Urinary bladder (tissue), 4 donors: ENCODE measurements at places on chromosomes 6 and 20. TPM values are rescaled to one million over a fixed set of nuclear protein-coding genes. Genes with fewer than 3 reads are reported as not detected.

HLA-DOA gene
- 2.7 TPM for total RNA-seq

DNA sequence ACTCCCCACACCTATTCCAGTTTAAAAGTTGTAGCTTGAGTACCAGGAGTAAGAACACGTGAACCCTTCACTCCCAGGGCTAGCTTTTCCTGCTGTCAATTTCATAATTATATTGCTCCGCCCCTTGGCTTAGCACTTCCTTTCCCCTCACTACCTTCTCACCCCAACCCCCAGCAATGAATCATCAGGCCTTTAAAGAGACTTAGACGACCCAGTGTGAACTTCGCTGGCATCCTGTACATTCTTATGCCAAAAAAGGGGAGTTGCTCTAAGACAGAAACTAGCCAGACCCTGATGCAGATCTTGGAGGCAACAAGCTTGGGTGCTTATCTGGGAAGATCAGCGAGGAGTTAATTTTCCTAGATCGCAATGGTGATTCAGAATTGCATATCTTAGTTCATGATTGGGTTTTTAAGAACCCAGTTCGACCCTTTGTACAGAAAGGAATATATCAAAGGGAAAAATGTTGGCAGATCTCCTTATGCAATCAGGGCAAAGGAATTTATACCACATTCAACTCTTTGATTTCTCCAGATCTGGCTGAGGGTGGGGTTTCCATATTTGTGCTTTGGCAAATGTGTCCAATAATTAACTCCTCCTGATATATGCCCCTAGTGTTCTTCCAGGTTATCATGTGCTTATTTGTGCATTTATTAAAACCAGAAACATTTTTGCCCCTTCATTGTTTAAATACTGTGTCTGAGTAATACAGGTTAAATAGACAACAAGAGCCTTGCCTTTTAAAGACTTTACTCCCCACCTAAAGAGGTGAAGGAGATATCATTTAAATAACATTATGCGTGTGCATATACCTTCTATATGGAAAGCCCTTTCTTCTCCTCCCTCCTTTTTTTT lies 8.1 kb upstream of the ATXN1 start:
- no peak for DNase-seq

GRCh38 chr6:169626649-169627048 lies 75.2 kb downstream of the WDR27 start:
- no peak for DNase-seq

RPS6KA2 gene
- total RNA-seq = 34.7 TPM

DNA sequence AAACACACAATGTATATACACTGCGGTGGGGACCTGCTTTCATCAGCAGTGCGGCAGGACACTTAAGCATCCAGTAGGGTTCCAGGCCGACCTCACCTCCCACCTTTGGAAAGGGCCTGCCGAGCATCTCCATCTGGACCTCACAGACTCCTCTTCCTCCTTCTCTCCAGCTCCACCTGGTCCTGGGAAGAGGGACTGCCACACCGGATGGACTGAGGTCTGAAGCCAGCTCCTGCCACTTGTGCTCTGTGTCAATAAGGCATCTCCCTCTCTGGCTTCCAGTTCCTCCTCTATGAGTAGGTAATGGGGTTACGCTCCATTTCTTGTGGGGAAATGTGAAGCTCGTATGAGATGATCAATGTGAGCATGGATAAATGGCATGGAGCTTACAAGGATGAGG lies 19.1 kb upstream of the NNAT start:
- DNase-seq = no peak

- no peak for DNase-seq
These were observed 384.3 kb downstream of the CD83 start for GRCh38 chr6:14501914-14502313.

DNA sequence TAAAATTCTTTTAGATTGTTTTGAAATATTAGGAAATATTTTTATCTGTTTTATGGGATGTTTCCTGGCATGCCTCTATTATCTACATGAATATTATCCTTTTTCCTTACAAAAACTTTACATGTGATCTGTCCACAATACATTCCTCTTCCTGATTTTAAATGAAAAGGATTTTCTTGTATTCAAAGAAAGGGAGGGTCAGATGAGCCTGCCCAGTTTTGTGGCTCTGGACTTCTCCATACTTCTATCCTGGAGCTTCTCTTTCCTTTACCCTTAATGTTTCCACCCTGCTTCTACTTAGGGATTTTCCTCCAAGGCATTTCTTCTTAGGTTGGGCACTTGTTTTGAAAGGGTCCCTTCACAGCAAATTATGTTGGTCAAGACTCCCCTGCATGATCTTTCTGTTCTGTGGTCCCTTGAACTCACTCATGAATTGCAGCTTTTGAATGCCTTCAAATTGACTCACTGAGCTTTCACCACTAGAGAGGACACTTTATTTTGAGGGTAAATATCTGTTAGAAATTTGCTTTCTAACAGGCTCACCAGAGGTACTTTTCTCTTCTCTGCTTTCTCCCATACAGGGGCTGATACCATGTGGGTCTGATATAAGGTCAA lies 104.9 kb downstream of the CENPW start:
- no peak for DNase-seq

DNA sequence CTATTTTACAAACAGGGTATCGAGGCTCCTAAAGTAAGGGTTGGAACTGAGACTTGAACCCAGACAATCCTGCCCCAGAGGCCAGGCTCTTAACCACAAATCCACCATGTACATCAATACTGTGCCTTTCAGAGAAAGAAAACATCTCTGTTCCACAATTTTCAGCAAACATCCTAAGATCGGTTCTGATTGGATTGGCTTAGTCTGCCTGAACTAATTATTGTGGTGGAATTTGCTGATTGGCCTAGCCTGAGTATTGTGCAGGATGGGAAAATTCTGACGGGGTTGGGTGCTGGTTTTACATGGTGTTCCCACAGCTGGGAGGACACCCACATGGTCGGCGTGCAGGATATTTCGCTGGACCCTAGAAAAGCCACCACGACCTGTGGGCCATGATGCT lies at the start of gene CLPSL1:
TSS of gene CLPSL1 (plus strand) at position 301 of the 400 bp plus-strand sequence. CDS start at position 393, 92 bp downstream.
- no peak for DNase-seq

HRH3 gene
- 0.16 TPM for total RNA-seq

- no peak for DNase-seq
These were observed 12.9 kb upstream of the HIVEP1 start for GRCh38 chr6:11999246-11999645.

DNA sequence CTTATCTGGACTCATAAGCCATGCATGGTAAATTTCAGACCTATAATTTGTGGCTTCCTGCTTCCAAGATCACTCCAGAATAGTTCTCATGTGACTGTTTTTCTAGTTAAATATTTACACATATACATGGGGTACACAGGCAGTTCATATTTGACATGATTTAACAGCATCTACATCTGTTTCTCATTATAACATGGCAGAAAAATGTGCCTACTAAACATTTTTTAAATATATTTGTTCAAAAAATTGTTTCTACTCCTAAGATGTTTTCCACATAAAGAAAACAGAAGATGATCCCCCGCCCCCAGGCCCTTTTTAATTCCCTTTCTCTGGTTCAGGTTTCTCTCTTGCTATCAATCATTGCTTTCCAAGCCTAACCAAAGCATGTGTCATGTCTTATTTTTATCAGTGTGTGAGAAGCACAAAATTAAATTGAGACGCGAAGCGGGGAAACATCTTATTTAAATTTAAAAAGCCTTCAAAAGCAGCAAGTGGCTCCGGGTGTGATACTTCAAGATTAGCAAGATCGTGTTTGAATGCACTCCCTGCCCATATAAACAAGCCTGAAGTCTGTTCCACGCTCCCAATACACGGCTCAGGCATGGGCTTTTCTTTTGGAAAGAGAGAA lies 37.3 kb downstream of the IPCEF1 start:
- DNase-seq = peak; percentile 59

ZSCAN16 gene
- total RNA-seq = 3.9 TPM

PET117 gene
- 6.8 TPM for total RNA-seq

GRCh38 chr6:156824142-156824541 lies 47.0 kb downstream of the ARID1B start:
- DNase-seq = no peak
